Left renal pelvis (tissue), 4 donors: ENCODE measurements at places on chromosomes 12 and 14. TPM values are rescaled to one million over a fixed set of nuclear protein-coding genes. Genes with fewer than 3 reads are reported as not detected.

DNA sequence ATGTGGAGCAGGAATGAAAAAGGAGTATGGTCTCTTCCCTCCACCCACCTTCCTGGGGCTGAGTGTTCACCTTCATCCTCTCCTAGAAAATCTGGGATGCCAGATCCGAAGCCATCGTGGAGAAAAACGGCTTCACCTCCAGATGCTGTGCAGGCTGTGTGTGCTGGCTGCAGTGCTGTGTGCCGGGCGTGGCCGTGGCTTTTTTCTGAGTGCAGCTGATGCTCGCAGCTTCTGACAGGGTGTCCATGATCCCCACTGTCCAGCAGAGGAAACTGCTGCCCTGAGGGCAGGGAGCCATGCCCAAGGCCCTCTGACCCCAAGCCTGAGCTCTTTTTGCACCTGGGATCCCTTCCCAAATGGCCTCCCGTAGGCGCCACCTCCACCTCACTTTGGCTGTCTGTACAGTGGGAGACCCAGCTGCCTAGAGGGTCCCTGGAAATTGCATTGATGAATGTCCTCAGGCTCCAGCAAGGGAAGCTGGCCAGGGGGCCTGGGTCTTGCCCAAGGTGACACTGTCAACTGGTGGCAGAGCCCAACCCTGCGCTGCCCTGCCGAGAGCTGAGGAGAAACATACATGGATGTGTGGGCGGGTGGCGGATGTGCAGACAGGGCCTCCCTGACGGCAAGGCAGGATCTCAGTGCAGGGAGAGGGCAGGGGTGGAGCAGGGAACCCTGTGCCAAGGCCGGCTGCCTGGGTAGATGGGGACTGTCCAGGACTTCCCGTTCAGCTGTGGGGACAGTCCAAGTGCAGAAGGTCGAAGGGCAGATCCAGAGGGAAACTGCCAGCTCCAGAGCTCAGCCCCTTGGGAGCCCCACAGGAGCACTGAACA is 53.3 kb downstream of the BEGAIN start:
- DNase-seq: no peak

GRCh38 chr12:51944608-51945233 is 6.8 kb upstream of the ACVR1B start:
- no peak for DNase-seq

- DNase-seq: no peak
Observed at GRCh38 chr12:95116773-95117172, 43.4 kb upstream of the NR2C1 start.

GRCh38 chr12:98592825-98593322 is 612 bp upstream of the SLC25A3 start:
- no peak for DNase-seq

The KRT72 gene
- polyA plus RNA-seq: not detected
